Lower lobe of right lung (tissue), 2 donors: ENCODE measurements at places on chromosomes 12 and 14.
A peak's percentile ranks its signal among the peaks of the same experiment; 100 is the strongest.

- no peak overlapping the region for H3K4me3 ChIP-seq
- peaks cover 10% of the 10 kb centered on the region for H3K4me1 ChIP-seq
- no peak for DNase-seq
- peaks cover 10% of the 10 kb centered on the region for H3K27me3 ChIP-seq
Observed at GRCh38 chr14:64544607-64545312, 4.2 kb downstream of the HSPA2 start.

- no peak overlapping the region for H3K4me3 ChIP-seq
- H3K27ac ChIP-seq, result no peak overlapping the region
- H3K4me1 ChIP-seq, result no peaks in the 10 kb centered on the region
- H3K36me3 ChIP-seq, result no peaks in the 10 kb centered on the region
Observed at GRCh38 chr12:27843714-27844245, 63.7 kb upstream of the MANSC4 start.

DNA sequence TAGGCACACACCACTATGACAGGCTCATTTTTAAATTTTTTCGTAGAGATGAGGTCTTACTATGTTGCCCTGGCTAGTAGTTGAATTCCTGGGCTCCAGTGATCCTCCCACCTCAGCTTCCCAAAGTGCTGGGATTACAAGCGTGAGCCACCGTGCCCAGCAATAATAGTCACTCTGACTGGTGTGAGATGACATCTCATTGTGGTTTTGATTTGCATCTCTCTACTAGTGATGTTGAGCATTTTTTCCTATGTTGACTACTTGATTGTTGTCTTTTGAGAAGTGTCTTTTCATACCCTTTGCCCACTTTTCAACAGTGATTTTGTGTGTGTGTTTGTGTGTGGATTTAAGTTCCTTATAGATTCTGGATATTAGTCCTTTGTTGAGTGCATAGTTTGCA lies 26.3 kb downstream of the ATP2A2 start:
- DNase-seq, result no peak
- H3K36me3 ChIP-seq, result peaks cover 62% of the 10 kb centered on the region
- H3K27ac ChIP-seq, result no peak overlapping the region
- H3K4me1 ChIP-seq, result peaks cover 22% of the 10 kb centered on the region

- no peak for DNase-seq
- no peaks in the 10 kb centered on the region for H3K36me3 ChIP-seq
- no peak overlapping the region for H3K4me3 ChIP-seq
- H3K4me1 ChIP-seq, result no peaks in the 10 kb centered on the region
- no peak overlapping the region for H3K27ac ChIP-seq
Observed at GRCh38 chr12:71727958-71728357, 26.7 kb upstream of the RAB21 start.

DNA sequence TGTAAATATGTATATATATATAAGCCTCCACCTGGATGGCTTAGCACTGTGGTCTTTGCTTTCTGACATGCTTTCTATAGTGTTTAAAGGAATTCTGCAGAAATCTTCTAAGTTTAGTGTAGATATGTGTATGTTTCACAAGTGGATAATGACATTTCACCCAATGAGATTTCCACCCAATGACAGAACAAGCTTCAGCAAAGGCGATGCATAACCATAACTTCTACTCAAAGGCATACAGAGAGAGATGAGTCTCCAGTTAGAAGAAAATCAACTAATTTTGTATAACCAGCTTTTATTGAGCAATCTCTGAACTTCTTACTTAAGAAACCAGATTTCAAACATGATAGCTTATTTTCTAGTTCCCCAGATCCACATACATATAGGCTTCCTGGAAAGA lies 134.0 kb downstream of the DYRK2 start:
- H3K36me3 ChIP-seq, result no peaks in the 10 kb centered on the region
- H3K27me3 ChIP-seq, result no peaks in the 10 kb centered on the region
- no peak overlapping the region for H3K4me3 ChIP-seq
- DNase-seq, result no peak
- no peaks in the 10 kb centered on the region for H3K4me1 ChIP-seq

GRCh38 chr12:68481181-68481941 lies 129.3 kb upstream of the RAP1B start:
- no peaks in the 10 kb centered on the region for H3K27me3 ChIP-seq
- H3K27ac ChIP-seq, result no peak overlapping the region
- DNase-seq, result no peak
- no peak overlapping the region for H3K4me3 ChIP-seq
- no peaks in the 10 kb centered on the region for H3K36me3 ChIP-seq

- H3K4me3 ChIP-seq, result no peak overlapping the region
- H3K36me3 ChIP-seq, result no peaks in the 10 kb centered on the region
- H3K27me3 ChIP-seq, result peaks cover 10% of the 10 kb centered on the region
- H3K27ac ChIP-seq, result no peak overlapping the region
Observed at GRCh38 chr12:34345801-34346200, 323.5 kb downstream of the ALG10 start.

DNA sequence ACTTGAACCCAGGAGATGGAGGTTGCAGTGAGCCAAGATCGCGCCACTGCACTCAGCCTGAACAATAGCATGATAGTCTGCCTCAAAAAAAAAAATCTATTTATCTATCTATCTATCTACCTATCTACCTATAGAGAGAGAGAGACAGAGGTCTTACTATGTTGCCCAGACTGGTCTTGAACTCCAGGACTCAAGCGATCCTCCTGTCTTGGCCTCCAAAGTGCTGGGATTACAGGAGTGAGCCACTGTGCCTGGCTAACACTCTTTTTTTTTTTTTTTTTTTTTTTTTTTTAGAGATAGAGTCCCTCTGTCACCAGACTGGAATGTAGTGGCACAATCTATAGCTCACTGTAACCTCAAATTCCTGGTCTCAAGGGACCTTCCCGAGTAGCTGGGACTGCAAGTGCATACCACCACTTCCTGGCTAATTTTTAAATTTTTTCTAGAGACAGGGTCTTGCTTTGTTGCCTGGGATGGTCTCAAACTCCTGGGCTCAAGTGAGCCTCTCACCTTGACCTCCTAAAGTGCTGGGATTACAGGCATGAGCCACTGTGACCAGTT lies 1.9 kb downstream of the FAM186A start:
- no peaks in the 10 kb centered on the region for H3K4me1 ChIP-seq
- no peaks in the 10 kb centered on the region for H3K36me3 ChIP-seq
- no peaks in the 10 kb centered on the region for H3K27me3 ChIP-seq
- H3K4me3 ChIP-seq, result no peak overlapping the region
- no peak overlapping the region for H3K27ac ChIP-seq
- no peak for DNase-seq

- H3K4me1 ChIP-seq, result no peaks in the 10 kb centered on the region
- no peaks in the 10 kb centered on the region for H3K27me3 ChIP-seq
- H3K36me3 ChIP-seq, result no peaks in the 10 kb centered on the region
Observed at GRCh38 chr12:86551146-86551571, 295.0 kb upstream of the MGAT4C start.

GRCh38 chr14:42854061-42854460 lies 1247.4 kb downstream of the LRFN5 start:
- no peak overlapping the region for H3K4me3 ChIP-seq
- H3K36me3 ChIP-seq, result no peaks in the 10 kb centered on the region
- H3K27ac ChIP-seq, result no peak overlapping the region
- H3K4me1 ChIP-seq, result no peaks in the 10 kb centered on the region
- no peaks in the 10 kb centered on the region for H3K27me3 ChIP-seq

GRCh38 chr12:31234955-31235867 lies 90.7 kb downstream of the SINHCAF start:
- no peak overlapping the region for H3K4me3 ChIP-seq
- peak; percentile 44 for DNase-seq
- no peaks in the 10 kb centered on the region for H3K36me3 ChIP-seq
- no peak overlapping the region for H3K27ac ChIP-seq

GRCh38 chr14:30710876-30711275 lies 88.8 kb downstream of the SCFD1 start:
- H3K27me3 ChIP-seq, result no peaks in the 10 kb centered on the region
- peaks cover 42% of the 10 kb centered on the region for H3K36me3 ChIP-seq
- no peak overlapping the region for H3K27ac ChIP-seq
- no peak overlapping the region for H3K4me3 ChIP-seq

DNA sequence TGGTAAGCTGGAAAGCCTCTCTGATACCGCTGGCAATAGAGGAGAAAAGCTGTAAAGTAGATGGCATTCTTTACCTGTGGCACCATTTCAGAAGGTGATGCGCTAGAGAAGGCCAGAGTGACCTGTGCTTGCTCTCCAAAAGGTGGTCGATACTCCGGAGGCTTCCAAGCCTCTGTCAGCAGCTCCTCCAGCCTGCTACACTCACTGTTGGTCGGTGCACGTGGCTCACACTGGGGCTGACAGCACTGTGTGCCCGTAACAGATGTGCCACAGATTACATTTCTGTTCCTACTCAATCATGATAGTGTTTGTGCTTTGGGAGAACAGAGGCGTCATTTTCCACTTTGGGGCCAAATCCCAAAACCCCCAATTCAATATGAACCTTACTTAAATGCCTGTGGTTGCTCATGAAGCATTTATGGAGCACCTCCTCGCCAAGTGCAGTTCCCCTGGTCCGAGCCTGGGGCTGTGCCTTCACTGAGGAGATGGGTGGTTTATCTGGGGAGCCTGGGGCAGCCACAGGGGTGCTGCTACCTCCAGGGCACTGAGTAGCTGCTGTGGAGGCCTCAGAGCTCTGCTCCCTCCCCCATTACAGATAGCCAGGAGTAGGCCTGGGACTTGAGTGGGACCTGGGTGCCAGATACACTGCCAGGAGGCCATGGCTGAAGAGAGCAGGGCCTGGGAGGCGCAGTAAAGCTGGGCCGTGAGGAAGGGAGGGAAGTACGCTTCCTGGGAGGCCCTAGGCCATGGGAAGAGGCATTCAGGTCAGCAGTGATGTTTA lies 26.8 kb downstream of the CCNK start:
- H3K27me3 ChIP-seq, result no peaks in the 10 kb centered on the region
- H3K4me1 ChIP-seq, result no peaks in the 10 kb centered on the region
- DNase-seq, result no peak
- H3K27ac ChIP-seq, result no peak overlapping the region
- no peak overlapping the region for H3K4me3 ChIP-seq

GRCh38 chr14:87994974-87995373 lies 2.0 kb upstream of the GALC start:
- H3K27me3 ChIP-seq, result no peaks in the 10 kb centered on the region
- DNase-seq, result no peak

- no peaks in the 10 kb centered on the region for H3K36me3 ChIP-seq
- no peak for DNase-seq
- H3K4me1 ChIP-seq, result peaks cover 17% of the 10 kb centered on the region
- H3K27ac ChIP-seq, result no peak overlapping the region
Observed at GRCh38 chr12:79850610-79851299, 84.1 kb downstream of the PPP1R12A start.

DNA sequence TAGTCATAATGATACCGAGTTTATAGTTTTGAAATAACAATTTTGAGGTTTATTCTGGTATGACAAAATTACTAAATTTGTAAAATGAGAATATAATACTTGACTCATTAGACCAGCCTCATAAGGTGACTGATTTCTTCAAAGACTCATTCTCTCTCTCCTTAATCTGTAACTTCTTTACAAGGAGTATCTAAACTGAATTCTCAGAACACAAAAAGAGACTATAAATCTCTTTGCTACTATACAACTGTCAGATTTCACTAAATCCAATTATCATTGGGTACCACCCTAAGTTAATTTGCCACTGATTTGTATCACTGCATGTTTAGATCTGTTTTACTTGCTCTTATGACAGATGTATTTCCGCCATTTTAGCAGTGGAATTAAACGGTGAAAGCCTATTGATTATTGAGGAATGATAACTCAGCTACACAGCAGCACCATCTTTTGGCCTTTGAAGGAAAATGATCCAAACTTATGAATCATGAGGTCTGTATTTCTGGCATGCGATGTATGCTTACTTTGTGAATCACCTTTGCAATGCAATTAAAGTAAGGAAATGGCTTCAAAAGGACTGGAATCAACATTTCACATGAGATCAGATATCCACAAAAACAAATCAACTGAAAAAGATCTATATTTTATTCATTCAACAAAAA lies 161.2 kb downstream of the RERGL start:
- H3K4me3 ChIP-seq, result no peak overlapping the region
- no peak overlapping the region for H3K27ac ChIP-seq
- H3K4me1 ChIP-seq, result no peaks in the 10 kb centered on the region

- H3K27me3 ChIP-seq, result no peaks in the 10 kb centered on the region
- no peak overlapping the region for H3K4me3 ChIP-seq
- peaks cover 67% of the 10 kb centered on the region for H3K36me3 ChIP-seq
- no peak for DNase-seq
Observed at GRCh38 chr12:109920261-109920780, 20.2 kb downstream of the TCHP start.
